ENCODE measurements at places on chromosomes 2 and 18.

GRCh38 chr2:3078684-3079083, 298.9 kb downstream of the EIPR1 start:
- DNase-seq, result no peak

- DNase-seq, result peak; percentile 91
Measured at GRCh38 chr2:220228310-220229006, 601.0 kb downstream of the SLC4A3 start.

DNA sequence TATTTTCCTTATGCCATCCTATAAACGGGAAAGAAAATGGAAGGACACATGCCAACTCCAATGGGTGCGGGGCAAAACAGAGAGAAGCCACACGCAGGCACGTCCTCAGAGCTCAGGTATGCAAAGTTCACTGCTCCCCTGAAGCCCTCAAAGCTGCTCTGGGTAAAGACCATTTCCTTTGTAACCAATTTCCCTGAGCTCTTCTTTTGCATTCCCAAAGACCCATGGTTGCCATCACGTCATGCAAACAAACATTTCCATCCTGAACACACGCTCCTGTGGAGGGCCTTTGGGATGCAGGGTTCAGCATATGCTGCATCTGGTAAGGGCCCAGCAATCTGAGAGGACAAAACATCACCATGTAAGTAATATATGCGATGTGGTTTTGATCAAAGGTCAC, 69.4 kb downstream of the EMILIN2 start:
- no peak for DNase-seq

GRCh38 chr18:58400331-58400870, 228.5 kb downstream of the ALPK2 start:
- peak; percentile 74 for DNase-seq

- DNase-seq, result no peak
Measured at GRCh38 chr2:201932511-201932910, 101.1 kb upstream of the FZD7 start.

DNA sequence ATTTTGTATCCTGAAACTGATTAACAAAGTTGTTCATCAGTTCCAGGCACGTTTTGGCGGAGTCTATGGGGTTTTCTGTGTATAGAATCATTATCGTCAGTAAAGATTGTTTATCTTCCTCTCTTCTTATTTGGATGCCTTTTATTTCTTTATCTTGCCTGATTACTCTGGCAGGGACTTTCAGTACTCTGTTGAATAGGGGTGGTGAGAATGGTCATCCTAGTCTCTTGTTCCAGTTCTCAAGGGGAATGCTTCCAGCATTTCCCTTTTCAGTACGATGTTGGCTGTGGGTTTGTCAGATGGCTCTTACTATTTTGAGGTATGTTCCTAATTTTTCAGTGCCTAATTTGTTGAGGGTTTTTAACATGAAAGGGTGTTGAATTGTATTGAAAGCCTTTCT, 14.0 kb upstream of the SPDYA start:
- DNase-seq, result no peak

DNA sequence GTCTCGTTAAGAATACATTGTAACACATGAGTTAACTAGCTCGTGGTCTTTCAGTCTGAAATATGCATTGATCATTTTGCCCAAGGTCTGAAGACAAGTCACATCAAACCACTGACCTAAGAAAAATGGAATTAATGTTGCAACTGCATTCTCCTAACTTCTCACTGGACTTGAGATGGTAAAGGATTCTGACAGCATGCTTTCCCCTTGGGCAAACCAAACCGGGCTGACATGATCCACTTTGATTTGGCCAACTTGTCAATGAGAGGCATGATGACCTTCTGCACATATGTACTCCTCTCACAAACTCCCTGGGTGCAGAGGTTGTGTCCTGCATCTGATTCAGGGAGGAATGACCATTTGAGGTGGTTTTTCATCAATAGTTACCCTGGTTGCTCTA, 1982.5 kb upstream of the PIK3C3 start:
- DNase-seq, result no peak

DNA sequence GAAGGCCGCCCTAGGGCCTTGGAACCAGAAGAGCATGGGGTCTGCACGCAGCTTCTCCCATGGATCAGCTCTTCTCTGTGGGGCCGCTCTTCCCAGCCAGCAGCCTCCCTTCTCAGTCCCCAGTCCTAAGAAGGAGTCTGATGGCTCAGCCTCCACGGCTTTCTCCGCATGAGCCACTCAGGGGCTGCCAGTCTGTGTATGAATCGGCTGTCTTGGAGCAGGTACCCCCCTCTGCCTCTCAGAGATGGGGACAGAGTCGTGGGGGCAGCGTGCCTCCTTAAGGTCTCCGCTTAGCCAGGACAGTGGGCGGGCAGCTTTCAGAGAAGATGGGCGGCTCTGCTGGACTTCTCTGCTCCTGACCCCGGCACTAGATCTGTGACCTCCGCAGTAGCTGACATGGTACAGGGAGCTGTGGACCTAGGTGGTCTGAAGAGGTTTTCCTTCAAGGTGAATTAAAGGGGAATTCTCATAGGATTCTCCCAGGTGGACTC, 21.6 kb downstream of the INPP5D start:
- no peak for DNase-seq

DNA sequence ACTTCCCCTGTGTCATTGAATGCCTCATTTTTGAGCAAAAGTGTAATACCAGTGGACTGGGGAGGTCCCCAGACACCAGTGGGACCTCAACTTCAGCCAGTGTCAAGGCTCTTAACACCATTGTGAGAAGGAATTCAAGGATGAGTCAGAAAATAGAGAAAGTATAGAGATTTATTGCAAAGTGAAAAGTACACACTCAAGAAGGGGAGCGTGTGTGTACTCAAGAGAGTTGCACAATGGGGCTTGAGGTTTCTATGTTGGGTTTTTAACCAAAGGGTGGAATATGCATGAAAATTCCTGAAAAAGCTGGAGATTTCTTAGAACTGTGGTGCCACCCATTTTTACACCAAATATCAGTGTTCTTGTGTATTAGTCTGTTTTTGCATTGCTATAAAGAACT, 81.9 kb downstream of the ADCYAP1 start:
- no peak for DNase-seq

GRCh38 chr2:742221-742620, 65.0 kb upstream of the TMEM18 start:
- DNase-seq, result no peak

DNA sequence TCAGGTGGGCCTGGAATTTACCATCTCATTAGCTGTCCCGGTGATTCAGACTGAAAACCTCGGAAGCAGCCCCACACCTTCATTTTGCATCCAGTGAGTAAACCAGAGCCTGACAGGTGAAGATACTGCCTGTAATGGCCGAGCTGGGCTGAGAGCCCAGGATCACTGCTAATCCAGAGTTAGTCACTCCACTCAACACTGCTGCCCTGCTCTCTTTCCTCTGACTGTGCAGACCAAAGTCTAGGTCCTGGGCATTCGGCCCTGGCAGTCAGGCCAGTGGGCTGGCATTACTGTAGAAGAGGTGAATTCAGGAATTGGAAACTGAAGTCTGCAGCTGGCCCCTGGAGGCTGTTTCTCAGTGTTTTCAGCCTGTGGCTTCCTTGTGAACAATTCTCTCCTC, 44.3 kb downstream of the TMEM17 start:
- no peak for DNase-seq

- no peak for DNase-seq
Measured at GRCh38 chr2:236449167-236449761, 120.4 kb upstream of the ACKR3 start.

DNA sequence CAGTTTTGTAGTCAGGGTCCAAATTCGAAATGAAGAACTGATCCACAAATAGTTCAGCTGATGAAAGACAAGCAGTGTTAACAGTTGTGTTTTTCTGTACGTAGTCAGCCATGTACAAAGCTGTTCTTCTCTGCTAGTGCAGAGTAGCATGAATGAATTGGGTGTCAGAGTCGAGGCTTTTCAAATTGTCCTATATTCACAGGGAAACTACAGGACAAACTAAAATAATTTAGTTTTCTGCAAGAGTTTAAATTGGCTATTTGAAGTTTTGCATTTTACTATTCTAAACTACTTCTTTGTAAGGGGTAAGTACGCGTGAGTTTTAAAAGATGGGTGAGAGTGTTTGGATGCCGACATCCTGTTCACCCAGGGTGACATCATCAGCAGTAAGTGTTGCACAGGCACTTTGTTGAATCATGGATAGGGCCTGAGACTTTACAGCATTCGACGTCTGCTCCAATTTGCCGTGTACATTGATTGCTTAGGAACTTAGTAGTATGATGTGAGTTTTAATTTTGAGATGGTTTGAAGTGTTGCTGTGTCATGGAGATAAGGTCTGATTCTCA, 147.2 kb upstream of the NFATC1 start:
- no peak for DNase-seq

DNA sequence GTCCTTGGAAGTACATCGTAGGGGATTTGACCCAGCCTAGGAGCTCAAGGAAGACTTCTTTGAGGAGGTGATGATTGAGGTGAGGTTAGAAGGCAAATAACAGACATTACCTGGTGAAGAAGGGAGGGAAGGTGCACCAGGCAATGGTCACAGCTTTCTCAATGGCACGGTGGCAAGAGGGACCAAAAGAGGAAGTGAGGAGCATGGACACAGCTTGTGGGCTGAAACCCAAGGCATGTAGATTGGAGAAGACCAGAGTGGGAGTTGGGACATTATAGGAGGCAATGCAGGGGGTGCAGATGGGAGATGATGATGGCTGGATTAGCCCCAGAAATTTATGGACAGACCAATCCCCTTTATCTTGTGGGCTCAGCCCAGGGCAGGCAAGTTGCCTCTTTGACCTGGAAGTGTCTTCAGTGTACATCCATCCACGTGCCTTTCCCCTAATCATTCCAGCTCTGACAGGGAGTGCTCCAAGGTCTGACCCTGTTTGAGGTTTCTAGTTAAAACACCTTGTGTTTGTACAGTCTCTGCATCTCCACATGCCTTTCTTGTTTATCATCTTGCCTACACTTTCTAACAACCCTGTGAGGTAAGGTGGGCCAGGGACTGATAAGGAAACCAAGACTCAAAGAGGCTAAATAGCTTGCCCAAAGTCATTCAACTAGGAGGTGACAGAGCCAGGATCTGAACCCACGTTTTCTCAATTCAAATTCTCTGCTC, 59.1 kb downstream of the NRP2 start:
- no peak for DNase-seq

- no peak for DNase-seq
Measured at GRCh38 chr2:21833767-21834166, 710.0 kb downstream of the TDRD15 start.

- DNase-seq, result no peak
Measured at GRCh38 chr2:119122663-119123062, 35.9 kb downstream of the C1QL2 start.

- no peak for DNase-seq
Measured at GRCh38 chr18:3578621-3579020, 128.6 kb downstream of the TGIF1 start.

GRCh38 chr2:234422273-234422732, 74.6 kb downstream of the ARL4C start:
- peak; percentile 79 for DNase-seq

DNA sequence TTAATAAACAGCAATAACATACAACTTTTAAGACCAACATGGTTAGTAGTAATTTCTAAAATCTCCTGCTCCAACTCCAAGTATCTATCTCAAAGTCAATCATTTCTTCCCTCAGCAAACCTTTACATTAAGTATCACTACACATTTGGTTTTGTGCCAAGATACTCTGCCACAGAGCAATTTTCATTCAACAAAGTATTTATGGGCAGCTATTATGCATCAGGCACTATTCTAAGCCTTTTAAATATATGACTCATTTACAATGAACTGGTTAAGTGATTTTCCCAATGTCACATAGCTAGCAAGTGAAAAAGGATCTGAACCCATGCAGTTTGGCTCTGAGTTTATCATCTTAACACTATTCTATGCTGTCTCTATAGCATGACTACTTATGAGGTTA, 264.3 kb downstream of the NOL4 start:
- DNase-seq, result no peak

DNA sequence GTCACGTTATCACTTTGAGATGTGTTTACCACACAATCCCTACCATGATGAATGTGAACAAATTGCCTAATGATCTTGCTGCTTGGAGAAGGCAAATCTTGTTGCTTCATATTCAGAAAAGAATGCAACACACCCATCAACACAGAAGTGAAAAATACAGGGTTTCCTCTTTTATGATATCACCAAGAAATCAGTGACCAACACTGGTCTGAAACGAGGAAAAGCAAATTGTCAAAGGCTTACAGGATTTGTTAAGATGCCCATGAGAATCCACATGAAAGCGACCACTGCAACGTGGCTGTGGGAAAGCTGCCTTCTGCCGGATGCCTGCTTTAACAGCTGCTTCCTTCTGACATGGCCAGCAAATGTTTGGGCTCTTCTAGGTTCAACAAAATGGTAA, 397.6 kb upstream of the LRATD1 start:
- DNase-seq, result no peak

DNA sequence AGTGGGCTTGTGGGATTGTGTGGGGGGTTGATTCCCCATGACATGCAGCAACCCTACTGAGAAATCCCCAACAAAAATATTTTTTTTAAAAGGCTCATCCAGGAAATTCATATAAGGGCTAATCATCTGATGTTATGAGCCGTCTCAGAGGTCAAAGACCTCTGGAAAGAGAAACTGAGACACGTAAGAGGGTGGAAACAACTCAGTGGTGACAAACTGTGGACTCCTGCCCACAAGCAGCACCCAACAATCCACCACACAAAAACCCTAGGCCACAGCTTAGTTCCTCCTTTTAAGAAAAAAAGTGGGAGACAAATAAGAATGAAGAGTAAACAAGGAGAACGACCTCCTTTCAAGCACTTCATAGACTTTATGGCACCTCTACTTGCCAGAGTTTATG, 1096.1 kb upstream of the NRXN1 start:
- no peak for DNase-seq

DNA sequence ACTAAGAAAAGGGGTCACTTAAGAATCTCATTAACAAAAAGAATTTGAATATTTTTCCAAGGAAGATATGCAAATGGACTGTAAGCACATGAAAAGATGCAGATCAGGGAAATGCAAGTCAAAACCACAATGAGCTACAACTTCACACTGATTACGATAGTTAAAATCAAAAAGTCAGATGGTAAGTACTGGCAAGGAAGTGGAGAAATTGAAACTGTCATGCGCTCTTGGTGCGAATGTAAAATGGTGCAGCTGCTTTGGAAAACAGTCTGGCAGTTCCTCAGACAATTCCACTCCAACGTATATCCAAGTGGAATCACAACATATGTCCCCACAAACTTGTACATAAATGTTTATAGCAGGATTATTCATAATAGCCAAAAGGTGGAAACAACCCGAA, 81.4 kb downstream of the MSH2 start:
- no peak for DNase-seq

DNA sequence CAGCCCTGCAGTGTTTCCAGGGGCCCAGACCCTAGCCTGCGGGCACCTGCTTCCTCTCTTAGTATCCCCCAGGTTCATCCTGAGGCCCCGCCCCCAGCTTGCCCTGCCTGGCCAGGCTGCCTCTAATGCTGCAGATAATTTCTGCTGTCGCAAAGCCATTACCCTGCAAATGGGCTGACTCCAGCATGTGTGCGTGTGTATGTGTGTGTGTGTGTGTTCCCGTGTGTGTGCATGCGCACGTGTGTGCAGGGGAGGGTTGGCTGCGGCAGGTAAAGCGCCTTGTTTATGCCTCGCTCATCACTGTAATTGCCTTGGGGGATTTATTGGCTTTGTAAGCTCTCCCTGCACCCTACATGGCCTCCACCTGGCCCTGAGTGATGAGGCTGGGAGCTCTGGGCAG, 7.6 kb upstream of the PRSS56 start:
- DNase-seq, result no peak

All from BJ (cell line).